ENCODE measurements at places on chromosomes 7 and 10.

DNA sequence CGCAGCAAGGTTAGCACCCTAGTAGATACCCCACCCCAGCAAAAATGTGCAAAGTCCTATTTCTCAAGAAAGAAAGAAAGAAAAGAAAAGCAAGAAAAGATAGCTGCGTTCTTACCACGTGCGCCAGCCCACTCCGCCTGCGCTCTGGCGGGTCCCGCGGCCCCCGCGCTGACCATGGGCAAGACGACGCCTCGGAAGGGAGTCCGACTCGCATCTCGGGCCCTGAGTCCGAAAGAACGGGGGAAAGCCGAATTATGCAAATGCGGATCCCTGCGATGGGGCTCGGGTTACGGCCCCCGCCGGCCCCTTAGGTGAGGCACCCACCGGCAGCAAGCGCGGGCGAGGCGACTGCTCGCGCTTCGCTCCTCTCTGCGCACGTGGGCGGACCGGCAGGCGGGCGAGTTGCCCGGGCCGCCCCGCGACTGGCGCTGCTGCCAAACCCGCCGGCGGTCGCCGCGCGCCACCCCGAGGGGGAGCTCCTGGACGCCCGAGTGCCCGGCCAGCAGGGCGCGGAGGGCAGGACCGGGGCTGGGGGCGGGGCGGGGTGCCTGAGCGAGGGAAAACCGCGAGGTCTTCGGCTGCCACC, 2.4 kb upstream of the EGR2 start:
- DNase-seq: peak; percentile 75

DNA sequence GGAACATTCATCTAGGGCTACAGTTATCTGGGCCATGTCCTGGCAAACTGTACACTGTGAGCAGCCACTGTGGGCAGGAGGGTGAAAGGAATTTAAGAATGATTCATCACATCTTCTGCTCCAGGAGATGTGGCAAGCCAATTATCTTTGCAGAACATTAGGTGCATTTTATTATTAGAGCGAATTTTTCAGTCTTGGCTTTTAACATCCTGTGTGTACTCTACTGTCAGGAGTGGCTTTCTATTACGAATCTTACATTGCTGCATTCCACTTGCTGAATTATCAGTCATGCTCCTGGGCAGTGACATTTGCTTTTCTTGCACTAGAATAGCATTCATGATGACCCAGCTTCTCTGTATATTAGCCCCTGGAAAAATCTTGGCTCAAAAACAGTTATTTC, 109.2 kb upstream of the TARP start:
- DNase-seq: no peak

DNA sequence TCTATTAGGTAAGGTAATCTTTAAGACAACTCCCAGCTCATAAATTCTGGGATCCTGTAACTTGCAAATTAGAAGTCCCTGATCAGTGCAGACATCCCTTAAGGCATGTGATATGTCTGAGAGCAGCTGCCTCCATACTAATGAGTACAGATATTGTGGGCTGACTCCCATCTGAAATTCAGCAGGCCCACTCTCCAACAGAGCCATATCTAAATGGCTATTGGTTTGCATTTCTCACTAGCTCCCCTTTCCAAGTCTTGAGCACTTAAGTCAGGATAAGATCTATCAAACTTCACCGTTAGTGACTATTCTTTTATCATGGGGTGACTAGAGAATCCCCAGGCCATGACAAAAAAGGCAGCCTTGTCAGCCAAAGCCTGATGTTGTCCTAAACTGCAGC, 785.4 kb downstream of the IPMK start:
- DNase-seq: no peak

DNA sequence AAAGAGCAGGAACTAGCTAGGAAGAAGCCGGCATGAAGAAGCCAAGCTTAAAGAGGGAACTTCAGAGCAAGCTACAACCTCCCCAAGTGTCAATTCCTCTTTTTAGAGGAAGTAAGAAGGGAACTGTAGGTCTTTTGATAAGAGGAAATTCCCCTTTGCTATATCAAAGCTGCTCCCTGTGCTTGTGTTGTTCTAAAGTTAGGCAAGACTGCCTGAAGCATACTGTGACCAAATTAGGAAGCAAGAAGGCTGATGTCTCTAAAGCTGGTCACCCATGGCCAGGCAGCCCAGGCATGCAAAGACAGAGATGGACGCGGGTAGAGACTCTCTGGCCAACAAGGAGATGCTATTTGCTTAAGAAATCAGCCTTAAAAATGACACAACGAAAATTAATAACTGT, 87.9 kb downstream of the RNF216 start:
- peak; percentile 71 for DNase-seq

GRCh38 chr7:55344840-55345239, 20.3 kb upstream of the LANCL2 start:
- no peak for DNase-seq

DNA sequence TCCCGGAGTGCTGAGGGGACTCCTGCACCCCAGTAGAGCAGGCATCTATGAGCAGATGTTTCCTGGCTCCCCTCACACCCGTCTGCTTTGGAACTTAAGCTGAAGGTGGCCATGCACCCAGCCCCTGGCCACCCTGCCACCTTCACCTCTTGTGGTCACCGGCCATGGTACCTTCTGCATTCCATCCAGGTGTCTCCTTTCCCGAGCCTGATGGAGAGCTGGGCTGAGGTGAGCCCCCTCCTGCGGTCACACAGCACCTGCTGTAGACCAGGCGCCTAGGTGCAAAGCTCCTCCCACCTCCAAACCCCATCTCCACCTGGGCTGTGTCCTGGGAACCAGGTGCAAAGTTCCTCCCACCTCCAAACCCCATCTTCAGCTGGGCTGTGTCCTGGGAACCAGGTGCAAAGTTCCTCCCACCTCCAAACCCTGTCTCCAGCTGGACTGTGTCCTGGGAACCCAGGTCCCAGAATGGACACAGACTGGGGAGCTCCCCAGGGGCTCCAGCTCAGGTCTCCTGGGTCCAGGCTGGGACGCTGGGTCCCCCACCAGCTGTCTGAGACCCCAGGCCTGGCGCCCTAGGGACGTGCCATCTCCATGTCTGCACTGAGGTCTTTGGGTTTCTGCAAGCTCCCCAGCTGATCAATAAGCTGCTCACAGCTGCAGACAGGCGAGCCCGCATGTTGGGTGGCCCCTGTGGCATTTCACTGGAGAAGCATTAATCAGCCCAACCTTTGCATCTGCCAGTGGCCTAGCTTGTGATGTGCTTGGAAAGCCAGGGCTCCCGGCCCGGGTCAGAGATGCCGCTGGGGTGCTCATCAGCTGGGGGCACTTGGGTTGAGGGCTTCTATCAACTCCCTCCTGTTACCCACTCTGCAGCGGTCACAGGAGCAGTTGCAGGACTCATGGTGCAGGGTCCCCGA, 61.2 kb upstream of the INPP5A start:
- no peak for DNase-seq

DNA sequence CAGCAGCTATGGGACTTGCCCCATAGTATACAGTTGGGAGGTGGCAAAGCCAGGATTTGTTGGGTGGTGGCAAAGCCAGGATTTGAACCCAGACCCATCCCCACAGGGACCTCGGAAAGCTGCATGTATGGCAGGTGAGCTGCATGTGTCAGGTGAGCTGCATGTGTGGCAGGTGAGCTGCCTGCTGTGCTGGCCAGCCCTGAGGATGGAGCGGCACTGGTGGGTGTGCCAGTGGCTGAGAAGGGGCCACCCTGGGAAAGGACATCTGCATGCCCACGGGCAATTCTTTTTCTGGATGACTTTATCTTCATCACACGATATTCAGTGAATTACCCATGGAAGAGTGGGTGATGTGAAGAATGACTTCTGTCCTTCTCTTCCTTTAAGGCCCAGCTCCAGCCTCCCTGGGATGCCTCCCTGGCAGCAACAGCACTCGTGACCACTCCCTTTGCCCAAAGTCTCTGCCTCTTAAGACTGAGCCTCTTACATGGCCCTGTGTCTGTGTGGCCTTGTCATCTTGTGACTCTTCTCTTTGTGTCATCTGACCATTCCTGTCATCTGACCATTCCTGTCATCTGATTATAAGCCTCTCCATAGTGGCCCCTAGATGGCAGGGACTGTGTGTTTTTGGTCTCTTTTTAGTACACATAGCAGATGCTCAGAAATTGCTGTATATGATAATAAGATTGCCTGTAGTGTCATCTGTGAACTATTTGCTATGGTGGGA, 25.0 kb downstream of the CLEC2L start:
- DNase-seq: no peak

DNA sequence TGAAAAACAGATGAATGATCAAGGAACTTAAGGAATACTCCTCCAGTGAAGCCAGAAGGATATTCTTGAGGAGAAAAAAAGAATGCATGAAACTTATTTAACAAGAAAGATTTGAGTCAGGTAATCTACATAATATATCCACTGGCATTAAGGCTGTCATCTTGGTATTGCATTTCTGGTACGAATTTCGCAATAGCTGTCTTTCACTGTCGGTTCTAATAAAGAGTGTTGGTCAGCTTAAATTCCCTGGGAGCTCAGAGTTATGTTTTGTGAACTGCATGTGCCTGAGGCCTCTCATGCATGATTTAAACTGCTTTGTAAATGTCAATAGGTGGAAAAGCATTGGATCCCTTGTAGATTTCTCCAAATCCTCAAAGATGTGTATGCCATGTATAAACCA, 565.3 kb upstream of the GALNT17 start:
- no peak for DNase-seq

GRCh38 chr7:45890902-45891461, 2.7 kb downstream of the IGFBP1 start:
- no peak for DNase-seq

- no peak for DNase-seq
These were observed 63.5 kb upstream of the LAMB1 start for GRCh38 chr7:108066486-108066885.
